ENCODE measurements at places on chromosomes 13 and 19.

- DNase-seq, result no peak
Measured at GRCh38 chr19:18495204-18495911, 26.5 kb downstream of the ELL start.

- no peak for DNase-seq
Measured at GRCh38 chr19:14138576-14139265, 2.3 kb upstream of the ASF1B start.

GRCh38 chr13:94427313-94427953 lies 52.0 kb downstream of the DCT start:
- no peak for DNase-seq

- DNase-seq, result no peak
Measured at GRCh38 chr13:20566468-20566897, 474 bp upstream of the IFT88 start.

- no peak for DNase-seq
Measured at GRCh38 chr13:34065928-34066327, 248.0 kb downstream of the RFC3 start.

DNA sequence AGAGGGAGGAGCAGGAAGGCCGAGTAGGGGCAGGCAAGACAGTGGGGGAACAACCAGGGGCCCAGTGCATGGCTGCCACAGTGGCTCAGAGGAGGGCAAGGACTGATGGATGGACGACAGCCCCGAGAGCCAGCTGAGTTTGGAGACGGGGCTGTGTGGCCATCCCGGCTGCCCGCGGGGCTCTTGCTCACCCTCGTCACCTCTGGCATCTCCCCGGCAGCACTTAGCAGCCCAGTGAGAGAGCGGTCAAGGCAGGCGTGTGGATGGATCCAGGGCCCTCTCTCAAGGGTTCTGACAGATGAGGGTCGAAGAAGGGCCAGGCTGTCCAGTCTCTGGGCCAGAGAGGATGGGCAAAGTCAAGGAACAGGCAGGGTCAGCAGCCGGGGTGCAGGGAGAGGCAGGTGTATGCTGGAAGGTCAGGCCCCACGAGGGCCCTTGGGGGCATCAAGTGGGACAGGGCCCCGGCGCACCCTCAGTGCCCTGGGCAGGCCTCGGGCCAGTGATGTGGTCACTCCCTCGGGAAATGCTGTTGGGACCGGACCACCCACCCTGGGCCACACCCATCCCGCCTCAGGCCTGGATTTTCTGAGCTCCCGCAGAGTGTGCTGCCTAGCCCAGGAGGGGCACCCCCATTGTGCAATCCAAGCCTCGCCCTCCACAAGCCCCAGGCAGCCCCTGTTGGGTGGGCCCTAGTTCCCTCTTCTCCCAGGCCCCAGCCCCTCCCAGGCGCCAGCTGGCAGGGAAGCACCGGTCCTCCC lies 56.4 kb upstream of the TPM4 start:
- no peak for DNase-seq

- no peak for DNase-seq
Measured at GRCh38 chr13:27403203-27403678, 21.2 kb upstream of the GTF3A start.

- no peak for DNase-seq
Measured at GRCh38 chr19:49916839-49917733, 11.9 kb upstream of the ATF5 start.

- no peak for DNase-seq
Measured at GRCh38 chr19:18416778-18417249, 2.4 kb upstream of the SSBP4 start.

DNA sequence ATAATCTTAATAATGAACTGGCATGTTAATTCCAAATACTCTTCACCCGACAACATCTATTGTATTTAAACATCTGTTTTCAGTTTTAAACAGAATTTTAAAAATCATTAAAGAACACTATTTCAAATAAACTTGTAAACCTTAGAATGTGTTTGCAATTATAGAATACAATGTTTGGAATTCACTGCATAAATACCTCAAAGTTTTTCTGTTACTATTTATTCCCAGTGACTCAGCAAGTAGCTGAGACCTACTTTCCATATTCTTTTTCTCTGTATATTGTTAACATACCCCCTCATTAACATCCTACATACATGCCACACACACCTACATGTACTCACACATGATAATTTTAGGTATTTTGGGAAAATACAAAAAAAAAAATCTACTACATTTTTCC lies 1134.3 kb downstream of the SLITRK1 start:
- no peak for DNase-seq

DNA sequence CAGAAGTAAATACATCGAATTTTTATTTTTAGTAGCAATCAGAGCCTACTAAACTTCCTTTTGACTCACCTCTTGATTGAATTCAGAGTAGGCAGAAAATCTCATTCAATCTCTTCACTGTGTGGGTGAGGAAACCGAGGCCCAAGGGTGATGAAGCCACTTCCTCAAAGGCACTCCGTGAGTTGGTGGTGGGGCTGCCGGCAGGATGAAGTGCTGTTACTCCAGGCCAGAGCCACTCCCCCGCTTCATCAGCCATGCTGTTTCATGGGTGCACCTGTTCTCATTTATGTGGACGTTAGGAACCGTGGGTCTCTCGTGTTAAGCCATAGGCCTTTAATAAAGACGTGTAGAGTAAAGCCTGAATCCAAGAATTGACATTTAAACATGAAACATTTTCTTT lies 13.2 kb downstream of the ING1 start:
- peak; percentile 15 for DNase-seq

- DNase-seq, result no peak
Measured at GRCh38 chr13:72963762-72964161, 95.0 kb upstream of the KLF5 start.

DNA sequence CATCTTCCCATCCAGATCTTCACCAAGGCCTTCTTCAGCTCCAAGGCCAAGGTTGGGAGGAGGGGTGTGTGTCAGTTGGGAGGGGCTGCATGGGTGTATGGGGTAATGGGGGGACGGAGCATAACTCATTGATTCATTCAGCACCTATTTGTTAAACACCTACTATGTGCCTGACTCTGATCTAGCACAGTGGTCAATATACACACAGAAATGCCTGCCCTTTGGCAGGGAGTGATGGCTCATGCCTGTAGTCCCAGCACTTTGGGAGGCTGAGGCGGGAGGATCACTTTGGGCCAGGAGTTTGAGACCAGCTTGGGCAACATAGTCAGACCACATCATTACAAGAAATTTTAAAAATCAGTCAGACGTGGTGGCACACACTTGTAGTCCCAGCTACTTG lies 19.2 kb upstream of the SPACA4 start:
- no peak for DNase-seq

DNA sequence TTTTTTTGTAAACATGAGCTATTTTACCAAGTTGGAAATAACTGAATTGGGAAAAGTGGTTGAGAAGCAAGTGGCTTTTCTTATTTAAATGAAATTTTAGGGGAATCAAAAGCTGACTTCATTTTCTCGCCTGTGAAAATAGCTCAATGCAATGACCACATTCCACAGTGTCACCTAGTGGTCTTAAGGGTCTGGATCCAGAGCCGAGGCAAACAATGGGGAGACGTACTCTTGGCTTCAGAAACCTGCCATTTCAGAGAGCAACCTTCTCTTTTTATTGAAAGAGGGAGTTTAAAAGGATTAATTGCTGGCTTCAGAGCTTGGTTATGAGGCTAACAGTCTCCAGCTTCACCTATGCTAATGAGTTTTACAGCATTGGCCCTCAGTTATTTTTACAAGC lies 39.7 kb upstream of the RXFP2 start:
- no peak for DNase-seq

DNA sequence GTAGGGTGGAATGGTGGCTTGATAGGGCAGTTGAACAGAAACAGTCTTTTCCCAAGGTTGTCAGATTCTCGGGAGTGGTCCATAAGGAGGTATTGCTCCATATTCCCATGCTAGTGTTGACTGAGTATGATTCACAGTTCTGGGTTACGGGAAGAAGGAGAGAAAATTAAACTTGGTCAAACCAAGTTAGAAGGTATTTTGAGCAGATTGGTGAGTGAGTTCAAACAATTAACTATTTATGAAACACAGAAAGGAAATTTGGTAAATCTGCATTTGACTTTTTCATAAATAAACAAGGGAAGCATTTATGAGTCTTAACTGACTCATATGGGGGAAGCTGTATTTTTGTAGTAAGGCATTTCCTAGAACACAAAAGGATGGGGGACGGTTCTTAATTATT lies 2419.4 kb downstream of the PCDH9 start:
- no peak for DNase-seq

DNA sequence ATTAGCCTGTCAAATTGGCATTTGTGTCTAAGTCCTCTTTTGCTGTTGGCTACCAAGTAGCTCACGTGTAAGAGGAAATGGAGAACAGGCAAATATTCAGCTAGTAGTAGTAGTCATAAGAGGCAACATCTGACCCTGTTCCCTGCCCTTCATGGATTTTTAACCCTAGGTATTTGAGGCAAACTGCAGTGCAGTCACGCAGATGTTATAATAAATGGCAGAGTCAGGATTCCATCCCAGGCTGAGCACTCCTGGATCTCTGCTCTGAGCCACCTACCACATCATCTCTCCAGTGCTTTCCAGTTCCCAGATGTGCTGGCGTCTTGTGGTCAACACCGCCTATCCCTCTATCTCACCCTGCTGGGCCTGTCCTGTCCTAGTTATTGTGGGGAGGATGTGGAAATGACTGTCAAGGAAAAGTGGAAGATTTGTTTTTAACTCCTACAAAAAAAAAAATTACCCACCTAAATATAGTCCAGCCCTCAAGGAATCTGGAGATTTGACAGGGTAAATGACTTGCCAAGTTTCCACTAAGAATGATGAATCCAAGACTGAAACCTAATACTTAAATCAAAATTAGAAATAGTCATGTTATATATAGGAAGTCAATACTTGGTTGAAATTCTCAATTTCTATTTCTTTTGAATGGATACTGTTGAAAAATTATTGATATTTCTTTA lies 322.9 kb downstream of the GPC6 start:
- no peak for DNase-seq

- DNase-seq, result no peak
Measured at GRCh38 chr13:42544246-42544926, 29.6 kb upstream of the TNFSF11 start.

DNA sequence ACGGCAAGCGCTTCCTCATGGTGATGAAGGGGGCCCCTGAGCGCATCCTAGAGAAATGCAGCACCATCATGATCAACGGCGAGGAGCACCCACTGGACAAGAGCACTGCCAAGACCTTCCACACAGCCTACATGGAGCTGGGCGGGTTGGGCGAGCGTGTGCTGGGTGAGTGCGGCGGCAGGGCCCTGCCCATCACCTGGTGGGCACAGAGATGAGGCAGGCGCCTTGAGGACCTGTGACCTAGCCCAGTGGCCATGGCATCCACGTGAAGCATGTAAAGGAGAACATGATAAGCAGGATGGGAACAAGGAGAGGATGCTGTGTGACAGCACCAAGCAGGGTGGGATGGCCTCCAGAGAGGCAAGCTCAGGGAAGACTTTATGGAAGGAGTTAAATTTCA lies 18.5 kb downstream of the ATP12A start:
- no peak for DNase-seq

- no peak for DNase-seq
Measured at GRCh38 chr13:91381371-91381770, 17.1 kb upstream of the GPC5 start.

GRCh38 chr13:99009987-99010551 lies 32.2 kb upstream of the DOCK9 start:
- DNase-seq, result no peak

- DNase-seq, result no peak
Measured at GRCh38 chr19:50509366-50509765, 1.6 kb downstream of the JOSD2 start.

- no peak for DNase-seq
Measured at GRCh38 chr19:19628501-19629134, 598 bp upstream of the LPAR2 start.

DNA sequence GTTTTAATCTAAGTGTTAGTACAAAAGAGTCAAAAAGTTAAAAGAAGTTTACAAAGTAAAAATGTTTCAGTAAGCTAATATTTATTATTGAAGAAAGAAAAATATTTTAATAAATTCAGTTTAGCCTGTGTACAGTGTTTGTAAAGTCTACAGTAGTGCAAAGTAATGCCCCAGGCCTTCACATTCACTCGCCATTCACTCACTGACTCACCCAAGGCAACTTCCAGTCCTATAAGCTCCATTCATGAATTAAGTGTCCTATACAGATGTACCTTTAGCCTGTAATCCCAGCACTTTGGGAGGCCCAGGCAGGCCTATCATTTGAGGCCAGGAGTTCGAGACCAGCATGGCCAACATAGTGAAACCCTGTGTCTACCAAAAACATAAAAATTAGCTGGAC lies 24.1 kb upstream of the AKAP11 start:
- no peak for DNase-seq

GRCh38 chr19:39200803-39201115 lies 3.3 kb downstream of the SYCN start:
- no peak for DNase-seq

Data from stimulated activated CD8-positive, alpha-beta memory T cell treated with anti-CD3 and anti-CD28 coated beads, Interleukin-15, amount 100 ng/mL, for 1 hour (primary cell).